Activated CD8-positive, alpha-beta memory T cell treated with anti-CD3 and anti-CD28 coated beads for 1 hour (primary cell): ENCODE measurements at places on chromosomes 11 and 22.

DNA sequence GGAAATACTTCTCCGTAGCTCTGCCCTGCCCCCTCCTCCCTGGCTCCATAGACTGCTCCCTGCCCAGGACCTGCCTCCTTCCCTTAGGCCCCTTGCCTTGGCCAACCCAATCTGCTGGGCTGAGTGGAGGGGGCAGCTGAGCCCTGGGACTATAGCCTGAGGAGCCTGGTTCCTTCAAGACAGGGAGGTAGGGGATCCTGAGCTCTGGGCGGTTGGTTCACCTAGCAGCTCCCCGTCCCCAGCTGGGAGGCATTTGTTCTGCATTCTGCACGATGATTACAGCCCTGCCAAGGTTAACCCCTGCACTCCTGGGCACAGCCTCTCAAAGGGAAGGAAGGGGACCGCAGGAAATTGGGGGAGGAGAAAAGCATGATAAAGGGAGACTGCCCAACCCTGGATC lies 3.6 kb upstream of the CDC42EP1 start:
- DNase-seq = no peak

- no peak for DNase-seq
Observed at GRCh38 chr11:63564784-63565350, 1.7 kb upstream of the PLAAT2 start.

GRCh38 chr22:27629908-27630673 lies 171.5 kb downstream of the MN1 start:
- DNase-seq = no peak

DNA sequence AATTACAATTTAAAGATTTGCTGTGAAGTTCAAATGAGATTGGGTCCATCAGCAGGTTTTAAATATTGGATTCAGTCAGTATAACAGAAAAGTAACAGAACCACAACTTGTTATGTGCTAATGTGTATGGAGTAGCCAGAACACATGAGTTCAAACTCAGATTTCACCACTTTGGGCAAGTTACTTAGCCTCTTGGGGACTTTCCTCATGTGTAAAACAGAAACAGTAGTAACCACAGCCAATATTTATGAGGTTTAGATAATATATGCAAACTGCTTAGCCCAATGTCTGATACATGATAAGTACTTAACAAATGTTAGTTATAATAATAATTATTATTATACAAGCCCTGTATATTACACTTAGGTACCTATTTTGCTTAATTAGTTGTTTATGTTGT lies 21.8 kb upstream of the SLC5A12 start:
- DNase-seq = no peak

DNA sequence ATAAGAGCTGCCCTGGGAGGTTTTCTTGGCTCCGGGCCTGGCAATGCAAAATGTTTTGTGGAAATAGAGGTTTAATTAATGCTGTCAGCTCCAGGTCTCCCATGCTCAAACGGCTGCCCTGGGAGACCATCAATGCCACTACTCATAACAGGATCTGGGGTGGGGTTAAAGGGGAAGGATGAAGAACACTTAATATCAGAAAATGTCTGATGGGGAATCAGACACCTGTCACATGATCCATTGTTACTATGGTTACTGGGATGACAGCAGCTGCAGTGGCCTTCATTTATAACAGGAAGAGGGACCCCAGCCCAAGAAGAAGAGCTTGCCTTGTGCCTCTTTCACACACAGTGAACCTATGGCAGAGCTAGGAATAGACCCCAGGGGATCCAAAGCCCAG lies 2.2 kb upstream of the SYT13 start:
- DNase-seq = no peak

DNA sequence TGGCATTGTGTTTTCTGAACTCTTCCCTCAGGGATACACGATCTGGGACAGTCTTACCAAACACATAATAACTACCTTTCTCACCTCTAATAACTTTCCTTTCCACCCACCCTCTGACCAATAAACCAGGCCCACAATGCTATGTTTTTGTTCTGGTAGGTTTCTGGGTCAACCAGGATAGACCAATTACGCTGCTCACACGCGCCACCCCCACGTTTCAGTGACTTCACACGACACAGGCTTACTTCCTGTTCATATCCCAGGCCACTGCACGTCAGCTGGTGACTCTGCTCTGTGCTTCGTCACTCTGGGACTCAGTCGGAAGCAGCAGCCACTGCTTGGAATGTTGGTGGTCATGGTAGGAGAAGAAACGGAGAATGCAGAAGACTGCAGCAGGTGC lies 2.5 kb downstream of the KRTAP5-4 start:
- DNase-seq = no peak

DNA sequence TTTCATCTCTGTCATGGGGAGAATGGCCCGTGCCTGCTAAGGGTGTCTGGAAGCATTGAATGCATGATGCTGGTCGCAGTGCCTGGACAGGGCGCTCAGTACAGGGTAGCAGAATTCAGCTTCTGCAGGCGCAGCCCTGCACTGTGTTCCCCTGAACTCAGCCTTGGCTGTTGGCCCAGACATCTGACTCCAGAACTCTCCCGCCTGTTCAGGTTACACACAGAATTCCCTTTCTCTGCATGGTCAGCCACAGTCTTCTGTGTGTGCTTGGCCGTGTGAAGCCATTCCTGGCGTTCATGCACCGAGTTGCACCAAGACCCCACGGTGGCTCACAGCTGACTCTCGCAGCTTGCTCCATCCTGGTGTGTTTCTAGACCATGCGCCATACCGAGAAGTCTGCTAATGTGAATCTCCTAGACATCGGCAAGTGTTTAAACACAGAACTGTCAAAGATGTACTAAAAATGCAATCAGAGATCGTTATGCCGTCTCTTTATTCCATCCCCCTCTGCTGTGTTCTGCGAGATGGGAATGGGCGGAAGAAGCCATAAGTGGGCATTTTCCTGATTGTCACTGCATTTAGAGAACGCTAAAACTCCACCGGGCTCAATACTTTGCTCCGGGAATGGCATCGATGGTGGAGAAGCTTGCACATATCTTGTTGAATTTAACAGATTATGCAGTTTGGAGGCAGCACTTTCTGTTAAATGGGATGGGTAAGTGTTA lies 55.6 kb downstream of the MPPED1 start:
- DNase-seq = no peak

GRCh38 chr11:69416143-69416515 lies 65.3 kb upstream of the LINC01488 start:
- no peak for DNase-seq

DNA sequence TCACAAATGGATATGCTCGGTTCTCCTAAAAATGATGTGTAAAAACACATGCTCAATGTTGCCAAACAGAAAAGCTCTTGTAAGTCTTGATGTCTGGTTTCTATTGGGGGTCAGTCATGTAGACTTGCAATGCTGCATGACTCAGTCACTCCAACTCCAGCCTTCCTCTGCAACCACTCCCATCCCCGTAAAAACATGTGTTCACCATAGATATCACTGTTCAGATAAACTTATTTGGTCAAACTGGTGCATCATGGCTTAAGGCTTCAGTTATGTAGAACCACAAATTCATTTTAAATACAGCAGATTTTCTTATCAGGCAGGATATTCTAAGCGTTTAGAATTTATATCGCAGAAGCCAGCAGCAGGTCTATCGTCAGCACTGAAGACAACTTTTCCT lies 298.4 kb upstream of the LUZP2 start:
- DNase-seq = no peak

- DNase-seq = no peak
Observed at GRCh38 chr22:43892183-43892894, 526 bp upstream of the PNPLA5 start.

DNA sequence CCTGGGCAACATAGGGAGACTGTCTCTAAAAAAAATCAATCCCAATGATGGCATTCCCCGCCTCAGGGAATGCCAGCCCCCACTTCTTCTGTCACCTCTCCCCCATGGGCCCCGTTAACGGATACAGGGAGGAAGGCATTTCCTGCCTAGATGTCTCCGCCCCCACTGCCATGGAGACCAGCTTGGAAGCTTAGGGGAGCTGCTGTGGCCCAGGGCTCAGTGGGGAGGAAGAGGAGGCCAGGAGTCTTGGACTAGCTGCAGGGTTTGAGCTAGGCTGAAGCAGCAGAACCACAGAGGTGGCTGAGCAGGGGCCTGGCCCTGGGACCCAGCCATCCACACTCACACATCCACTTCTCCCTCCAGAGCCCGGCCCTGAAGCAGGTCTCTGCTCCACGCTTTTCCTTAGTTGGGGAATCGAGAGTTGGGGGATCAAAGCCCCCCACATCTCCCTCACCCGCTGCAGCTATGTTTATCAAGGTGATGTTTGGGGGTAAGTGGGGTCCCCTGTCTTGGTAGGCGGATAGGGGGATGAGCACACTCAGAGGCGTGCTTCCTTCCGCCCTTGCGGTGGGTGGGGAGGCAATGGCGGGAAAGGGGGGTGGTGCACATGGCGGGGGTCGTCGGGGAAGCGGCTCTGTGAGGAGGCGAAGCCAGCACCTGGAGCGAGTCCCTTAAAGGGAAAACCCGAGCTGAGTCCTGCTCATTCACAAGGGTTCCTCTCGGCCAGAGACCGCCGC lies at the start of gene C22orf15:
Gene C22orf15 (plus strand): TSS at position 149 of the 737 bp plus-strand sequence. CDS start 317 bp downstream, at position 466.
- no peak for DNase-seq

DNA sequence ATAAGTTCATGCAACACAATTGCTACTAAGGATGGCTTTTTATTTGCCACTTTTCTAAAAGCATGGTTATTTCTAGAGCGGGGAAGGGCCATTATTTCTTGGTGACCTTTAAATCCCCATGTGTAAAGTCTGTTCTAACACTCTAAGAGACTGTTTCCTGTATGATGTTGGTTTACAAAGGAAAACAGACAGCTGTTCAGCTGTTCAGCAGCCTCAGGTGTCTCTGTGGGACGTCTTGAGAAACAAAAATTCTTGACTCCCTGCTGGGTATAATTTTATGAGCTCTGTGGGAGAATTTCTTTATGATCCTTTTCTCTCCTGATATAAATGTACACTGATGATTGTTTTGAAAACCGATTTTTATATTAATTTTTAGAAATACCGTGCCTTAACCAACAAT lies 13.9 kb downstream of the MUC15 start:
- DNase-seq = no peak

- no peak for DNase-seq
Observed at GRCh38 chr11:64285885-64286800, 495 bp downstream of the GPR137 start.

GRCh38 chr22:25282346-25282670 lies 62.9 kb downstream of the CRYBB2 start:
- DNase-seq = no peak

GRCh38 chr11:72067676-72068075 lies 12.7 kb downstream of the NUMA1 start:
- DNase-seq = no peak

GRCh38 chr11:86435711-86436110 lies 61.0 kb downstream of the CCDC81 start:
- no peak for DNase-seq
